ENCODE measurements at places on chromosomes 7 and 10. TPM values are rescaled to one million over a fixed set of nuclear protein-coding genes. Genes with fewer than 3 reads are reported as not detected.
A peak's percentile ranks its signal among the peaks of the same experiment; 100 is the strongest.

GRCh38 chr10:7666253-7667023 lies at the start of gene ITIH5:
Gene ITIH5 (minus strand): TSS chr10:7666966. CDS start chr10:7666892, 74 bp downstream.
- no peak within 1 kb of the TSS for H3K27ac ChIP-seq
- DNase-seq: peak; percentile 2
- H3K36me3 ChIP-seq: no peaks in the 10 kb centered on the region
- peak within 1 kb of the TSS; percentile 2 for H3K4me3 ChIP-seq
- H3K4me1 ChIP-seq: peaks cover 14% of the 10 kb centered on the region

- no peak for DNase-seq
- no peaks in the 10 kb centered on the region for H3K27me3 ChIP-seq
- H3K4me3 ChIP-seq: no peak overlapping the region
- peaks cover 13% of the 10 kb centered on the region for H3K4me1 ChIP-seq
- H3K27ac ChIP-seq: no peak overlapping the region
Observed at GRCh38 chr10:110216942-110217661, 9.7 kb downstream of the MXI1 start.

GRCh38 chr10:46098386-46098785 lies 52.3 kb upstream of the MSMB start:
- H3K27me3 ChIP-seq: no peaks in the 10 kb centered on the region
- H3K4me3 ChIP-seq: no peak overlapping the region
- no peak overlapping the region for H3K27ac ChIP-seq
- DNase-seq: no peak
- H3K36me3 ChIP-seq: no peaks in the 10 kb centered on the region

- H3K4me3 ChIP-seq: no peak overlapping the region
- no peak for DNase-seq
- no peak overlapping the region for H3K27ac ChIP-seq
- no peaks in the 10 kb centered on the region for H3K4me1 ChIP-seq
- no peaks in the 10 kb centered on the region for H3K36me3 ChIP-seq
Observed at GRCh38 chr7:13442226-13442625, 547.2 kb downstream of the ETV1 start.

DNA sequence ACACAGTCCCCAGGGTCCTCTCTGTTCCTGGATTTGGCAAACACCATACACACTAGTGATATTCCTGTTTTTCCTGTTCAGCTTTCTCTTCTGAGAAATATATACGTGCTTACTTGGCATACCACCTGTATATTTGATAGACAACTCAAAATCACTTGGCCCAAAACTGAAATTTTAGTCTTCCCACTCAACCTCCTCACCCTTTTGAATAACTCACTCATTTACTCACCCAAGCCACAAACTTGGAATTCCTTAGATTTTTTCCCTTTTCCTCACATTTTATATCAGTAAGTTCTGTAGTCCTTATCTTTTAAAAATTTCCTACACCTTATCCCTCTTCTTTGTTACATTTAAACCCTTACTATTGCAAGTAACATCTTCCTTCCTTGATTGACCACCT lies 143.4 kb downstream of the PPP1R3A start:
- H3K4me1 ChIP-seq: no peaks in the 10 kb centered on the region
- no peak overlapping the region for H3K4me3 ChIP-seq
- no peak overlapping the region for H3K27ac ChIP-seq
- DNase-seq: no peak
- no peaks in the 10 kb centered on the region for H3K27me3 ChIP-seq
- no peaks in the 10 kb centered on the region for H3K36me3 ChIP-seq

The SDK1 gene
- total RNA-seq: 1.7 TPM

The TRIM73 gene
- total RNA-seq: 33.2 TPM

DNA sequence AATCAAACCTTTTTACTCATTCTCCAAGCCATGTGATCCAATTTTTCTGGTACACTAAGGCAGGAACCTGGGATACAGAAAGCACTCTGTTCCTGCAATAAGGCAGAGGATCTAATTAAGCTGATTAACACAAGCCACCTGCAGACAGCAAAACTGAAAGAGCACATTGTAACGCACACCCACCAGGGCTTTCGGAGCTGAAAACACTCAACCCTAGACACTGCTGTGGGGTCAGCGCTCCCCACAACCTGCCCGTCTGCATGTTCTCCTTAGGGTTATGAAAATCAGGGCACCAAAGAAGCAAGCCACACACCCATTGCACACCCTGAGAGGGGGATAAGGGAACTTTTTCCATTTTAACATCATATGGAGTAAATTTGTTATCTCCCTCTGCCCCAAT lies 1022.2 kb upstream of the LRRTM3 start:
- no peaks in the 10 kb centered on the region for H3K27me3 ChIP-seq
- no peaks in the 10 kb centered on the region for H3K36me3 ChIP-seq
- H3K4me3 ChIP-seq: no peak overlapping the region
- no peak for DNase-seq

- H3K4me1 ChIP-seq: no peaks in the 10 kb centered on the region
- no peak overlapping the region for H3K27ac ChIP-seq
- H3K4me3 ChIP-seq: no peak overlapping the region
- no peaks in the 10 kb centered on the region for H3K36me3 ChIP-seq
- no peak for DNase-seq
- no peaks in the 10 kb centered on the region for H3K27me3 ChIP-seq
Observed at GRCh38 chr7:121909716-121910345, 36.9 kb downstream of the PTPRZ1 start.

GRCh38 chr7:31253532-31253931 lies 87.0 kb downstream of the NEUROD6 start:
- H3K27ac ChIP-seq: no peak overlapping the region
- H3K36me3 ChIP-seq: no peaks in the 10 kb centered on the region
- no peaks in the 10 kb centered on the region for H3K4me1 ChIP-seq
- no peak for DNase-seq

The FAS gene
- total RNA-seq: 19.8 TPM

The ITPRID1 gene
- total RNA-seq: not detected
